ENCODE measurements at places on chromosomes 4 and X.

DNA sequence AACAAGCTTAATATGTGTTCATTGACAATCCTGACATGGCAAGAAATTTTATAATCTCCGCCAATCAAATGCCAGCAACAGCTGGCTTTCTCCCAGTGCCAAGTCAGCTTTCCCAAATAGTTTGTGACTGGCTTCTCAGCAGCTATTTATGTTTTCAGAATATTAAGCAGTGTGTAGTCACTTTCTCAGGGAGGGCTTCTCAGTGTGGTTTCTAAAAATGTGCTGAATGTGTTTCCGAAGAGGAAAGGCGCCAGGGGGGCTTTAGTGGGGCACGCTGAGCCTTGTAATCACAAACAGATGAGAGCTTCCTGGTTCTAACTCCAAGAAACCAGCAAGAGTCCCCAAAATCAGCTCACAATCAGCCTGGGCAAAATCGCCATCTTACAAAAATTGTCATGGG is 258.7 kb upstream of the CPEB2 start:
- DNase-seq: no peak

- DNase-seq: no peak
Measured at GRCh38 chrX:10414862-10415261, 205.5 kb downstream of the MID1 start.

GRCh38 chrX:40240844-40241243 is 143.1 kb upstream of the BCOR start:
- no peak for DNase-seq

DNA sequence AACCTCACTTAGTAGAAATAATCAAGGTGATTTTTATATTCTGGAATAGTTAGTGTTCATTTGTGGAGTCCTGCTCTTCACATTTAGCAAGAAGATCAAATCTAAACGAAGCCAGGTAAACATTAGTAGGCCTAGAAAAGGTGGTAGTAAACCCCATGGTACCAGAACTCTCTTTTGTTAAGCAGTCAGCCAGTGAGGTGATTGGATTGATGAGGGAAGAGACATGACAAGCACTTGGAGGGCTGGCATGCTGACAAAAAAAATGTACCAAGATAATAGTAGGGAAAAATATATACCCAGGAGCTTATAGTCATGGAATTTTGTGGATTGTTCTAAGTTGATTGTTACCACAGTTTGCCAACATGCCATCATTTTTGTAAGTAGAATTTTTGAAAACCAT is 163.8 kb downstream of the BANK1 start:
- no peak for DNase-seq

DNA sequence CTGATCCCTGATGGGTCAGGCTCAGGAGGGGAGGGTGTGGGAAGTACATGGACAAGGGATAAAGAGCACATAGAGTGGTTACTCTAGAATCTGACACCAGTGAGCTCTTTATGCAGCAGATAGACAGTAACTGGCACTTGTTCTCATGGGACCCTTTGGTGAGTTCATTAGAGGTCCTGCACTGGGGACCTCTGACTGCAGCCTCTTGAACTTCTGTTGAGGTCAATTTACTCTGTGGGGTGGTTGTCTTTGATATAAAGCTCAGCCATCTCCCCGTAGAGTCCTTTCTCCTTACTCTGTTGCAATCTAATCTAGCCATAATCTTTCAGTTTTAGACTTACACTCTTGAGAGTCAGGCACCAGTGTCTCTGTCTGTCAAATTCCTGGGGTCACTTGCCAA is 222.4 kb downstream of the GPAT3 start:
- DNase-seq: no peak

- DNase-seq: no peak
Measured at GRCh38 chr4:7105276-7105675, 37.4 kb upstream of the GRPEL1 start.

DNA sequence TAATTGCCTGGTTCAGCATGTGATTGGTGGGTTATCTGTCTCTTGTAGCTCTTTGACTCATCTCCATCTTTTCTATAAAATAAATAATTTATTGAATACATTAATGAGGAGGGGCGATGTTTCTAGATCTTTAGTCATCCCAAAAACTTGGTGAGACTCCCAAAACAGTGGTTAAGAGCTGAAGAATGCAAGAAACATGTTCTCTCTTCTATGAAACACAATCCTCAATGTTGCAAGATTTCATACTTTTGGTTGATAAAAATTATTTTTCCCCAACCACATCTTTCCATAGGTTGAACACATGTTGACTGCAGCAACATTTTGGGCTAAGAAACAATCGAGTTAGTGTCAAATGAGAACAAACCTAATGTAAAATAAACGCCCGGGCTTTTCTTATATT is 1.2 kb upstream of the TMEM47 start:
- DNase-seq: no peak

GRCh38 chr4:3293401-3294391 is 875 bp downstream of the RGS12 start:
- no peak for DNase-seq

- no peak for DNase-seq
Measured at GRCh38 chr4:42596918-42597317, 60.0 kb downstream of the ATP8A1 start.

All from left cardiac atrium (tissue), 4 donors.